Daoy (cell line): ENCODE measurements at places on chromosomes 5 and 9. TPM values are rescaled to one million over a fixed set of nuclear protein-coding genes. Genes with fewer than 3 reads are reported as not detected.

- no peak for DNase-seq
Observed at GRCh38 chr5:6869677-6870076, 156.4 kb downstream of the TENT4A start.

- no peak for DNase-seq
Observed at GRCh38 chr5:79122973-79123372, 11.4 kb downstream of the BHMT start.

GRCh38 chr9:95125652-95126051, 191.9 kb downstream of the FANCC start:
- no peak for DNase-seq

- DNase-seq = peak; percentile 28
Observed at GRCh38 chr5:68424799-68425537, 209.4 kb downstream of the PIK3R1 start.

GRCh38 chr9:4738866-4739586, 2.0 kb downstream of the AK3 start:
- DNase-seq = no peak

The RNF183 gene
- not detected in 2 replicates for total RNA-seq

The LEAP2 gene
- total RNA-seq = 0.17 and 0.68 TPM in 2 replicates

DNA sequence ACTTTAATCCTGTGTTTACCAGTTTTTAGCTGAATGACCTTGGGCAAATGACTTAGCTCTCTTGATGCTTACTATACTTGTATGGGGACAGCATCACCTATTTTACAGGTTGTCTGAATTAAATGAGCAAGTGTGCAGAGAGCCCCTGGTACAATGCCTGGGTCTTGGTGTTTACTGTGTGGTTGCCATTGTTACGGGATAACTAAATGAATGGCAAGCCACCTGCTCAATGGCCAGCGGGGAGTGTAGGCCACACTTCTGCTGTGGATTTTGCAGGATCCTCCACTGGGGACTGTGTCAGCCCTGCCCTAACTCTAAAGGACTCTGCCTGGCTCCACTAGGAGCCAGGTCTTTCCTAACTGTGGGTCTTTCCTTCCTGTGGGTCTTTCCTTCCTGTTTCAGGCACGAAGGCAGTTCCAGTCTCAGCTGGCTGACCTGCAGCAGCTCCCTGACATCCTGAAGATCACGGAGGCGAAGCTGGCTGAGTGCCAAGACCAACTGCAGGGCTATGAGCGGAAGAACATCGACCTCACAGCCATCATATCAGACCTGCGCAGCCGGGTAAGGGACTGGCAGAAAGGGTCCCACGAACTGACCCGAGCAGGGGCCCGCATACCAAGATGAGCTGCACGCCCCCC, 10.3 kb upstream of the GLE1 start:
- no peak for DNase-seq

DNA sequence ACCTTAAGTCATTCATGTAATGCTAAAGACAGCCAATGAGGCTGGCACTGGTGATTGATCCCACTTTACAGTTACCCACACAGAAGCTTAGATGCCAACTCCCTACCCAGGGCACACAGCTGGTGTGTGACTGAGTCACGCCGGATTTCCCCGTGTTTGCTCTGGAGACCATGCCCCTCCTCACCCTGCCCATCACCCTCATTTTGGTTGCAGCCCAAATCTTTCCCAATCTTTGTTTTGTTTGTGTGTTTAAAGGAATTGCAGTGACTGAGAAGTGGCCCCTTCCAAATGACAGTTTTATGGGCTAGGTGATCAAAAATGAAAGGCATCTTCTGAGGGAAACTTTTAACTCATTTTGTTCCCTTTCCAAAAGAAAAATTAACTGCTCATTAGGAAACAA, 10.9 kb downstream of the FBXL7 start:
- DNase-seq = peak; percentile 57

GRCh38 chr5:134020188-134020587, 15.4 kb upstream of the VDAC1 start:
- DNase-seq = no peak

The FRMPD1 gene
- 0.03 and 0.06 TPM in 2 replicates for total RNA-seq

DNA sequence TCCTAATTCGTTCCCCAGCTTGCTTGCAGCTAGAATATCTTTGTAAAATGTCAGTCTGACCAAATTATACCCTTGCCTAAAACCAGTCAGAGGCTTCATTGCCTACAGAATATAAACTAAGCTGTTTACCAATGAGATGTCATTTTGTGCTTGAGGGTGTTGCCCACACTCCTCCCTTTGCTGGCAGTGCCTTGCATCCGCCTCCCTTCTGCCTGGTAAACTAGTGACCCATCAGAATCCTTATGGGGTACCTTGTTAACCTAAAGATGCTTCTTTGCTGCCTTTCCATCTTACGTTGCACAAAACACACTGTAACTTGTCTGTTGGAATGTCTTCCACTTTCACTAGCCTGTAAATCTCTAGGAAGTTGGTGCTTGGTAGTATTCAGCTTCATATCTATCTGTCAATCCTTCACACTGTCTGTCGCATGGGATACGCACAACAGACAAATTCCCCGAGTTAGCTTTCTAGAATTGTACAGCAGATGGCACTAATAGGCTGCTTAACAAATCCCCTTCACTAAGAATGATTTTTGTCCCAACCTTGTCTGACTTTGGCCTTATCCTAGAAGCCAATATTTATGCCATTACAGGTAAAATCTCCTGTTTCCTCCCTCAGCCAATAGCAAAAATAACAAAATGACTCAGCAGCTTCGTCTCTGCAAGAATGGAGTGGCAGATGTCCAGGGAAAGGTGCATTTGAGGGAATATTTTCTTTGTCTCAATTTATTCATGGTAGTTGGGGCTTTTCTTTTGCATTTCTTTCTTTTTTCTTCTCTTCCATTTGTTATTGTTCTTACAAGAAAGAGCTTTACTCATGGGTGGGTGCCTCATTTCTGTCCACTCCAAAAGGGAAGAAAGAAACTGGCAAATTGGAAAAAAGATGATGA, 3.0 kb downstream of the NUDT2 start:
- DNase-seq = peak; percentile 24

GRCh38 chr5:176870110-176870591, 29.0 kb downstream of the HK3 start:
- peak; percentile 78 for DNase-seq

GRCh38 chr9:116320290-116320689, 166.7 kb downstream of the PAPPA start:
- no peak for DNase-seq

- no peak for DNase-seq
Observed at GRCh38 chr9:135869909-135870308, 37.4 kb downstream of the CAMSAP1 start.

DNA sequence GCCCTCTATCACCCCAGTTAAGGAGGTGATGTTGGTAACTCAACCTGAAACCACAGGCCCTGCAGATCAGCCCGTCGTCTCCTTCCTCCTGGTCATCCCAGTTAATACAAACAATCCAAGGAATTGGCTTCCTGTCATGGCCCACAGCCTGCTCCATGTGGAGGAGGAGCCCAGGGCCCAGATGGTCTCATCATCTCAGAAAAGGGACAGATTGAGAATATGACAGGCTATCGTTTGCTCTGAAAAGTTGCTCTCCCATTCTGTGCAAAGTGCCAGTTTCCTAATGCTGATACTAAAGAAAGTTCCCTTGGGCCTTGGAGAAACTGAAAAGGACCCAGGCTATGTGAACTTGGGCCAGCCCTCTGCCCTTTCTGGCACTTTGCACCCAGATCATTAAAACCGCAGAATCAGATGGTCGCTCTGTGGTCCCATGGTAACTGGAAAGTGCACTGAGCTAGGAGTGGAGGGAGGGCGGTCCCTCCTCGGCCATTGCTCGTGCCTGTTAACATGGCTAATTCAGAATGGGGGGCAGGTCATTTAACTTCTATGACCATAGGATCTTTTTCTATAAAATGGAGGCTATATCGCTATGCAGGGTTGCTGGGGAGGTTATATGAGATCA, 675 bp upstream of the SPAAR start:
- no peak for DNase-seq

The PCDHA4 gene
- 1.0 and 3.0 TPM in 2 replicates for total RNA-seq

GRCh38 chr5:61397238-61397637, 65.2 kb downstream of the ZSWIM6 start:
- DNase-seq = peak; percentile 18

GRCh38 chr5:180049185-180049548, 22.4 kb downstream of the RNF130 start:
- no peak for DNase-seq

DNA sequence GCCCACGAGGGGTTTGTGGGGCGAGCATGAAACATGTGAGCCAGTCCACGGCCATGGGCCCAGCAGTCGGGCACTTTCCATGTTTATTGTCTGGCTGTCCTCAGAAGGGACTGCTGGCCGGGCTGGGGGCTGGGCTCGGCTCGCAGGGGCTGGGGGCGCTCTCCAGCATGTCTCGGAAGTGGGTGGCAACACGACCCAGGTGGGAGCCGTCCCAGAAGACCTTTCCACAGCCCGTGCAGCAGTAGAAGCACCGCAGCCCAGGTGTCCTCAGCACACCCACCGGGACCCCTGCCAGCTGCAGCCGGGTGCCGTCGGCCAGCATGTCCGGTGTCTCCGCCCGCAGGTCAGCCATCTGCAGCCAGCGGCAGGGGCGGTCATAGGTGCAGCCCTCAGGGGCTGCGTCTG, 4.8 kb upstream of the NRARP start:
- DNase-seq = no peak

DNA sequence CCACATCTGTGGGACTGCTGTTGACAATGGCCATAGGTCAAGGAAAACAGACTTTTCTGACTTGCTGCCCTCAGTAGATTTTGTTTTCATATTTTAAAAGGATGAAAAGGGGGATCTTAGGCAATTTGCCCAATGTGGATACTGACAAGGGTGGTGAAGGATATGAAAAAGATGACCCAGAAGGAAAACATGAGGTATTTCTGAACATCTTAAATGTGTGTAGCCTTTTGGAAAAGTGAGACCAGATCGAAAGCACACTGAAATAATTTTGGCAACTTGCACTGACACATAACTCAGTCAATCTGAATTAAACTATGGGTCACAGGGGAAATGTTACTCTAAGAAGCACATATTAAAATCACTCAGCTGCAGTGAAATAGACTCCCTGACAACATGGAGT, 1793.0 kb upstream of the ACO1 start:
- DNase-seq = no peak

The PCDHGA9 gene
- 1.2 TPM in 1 of 2 replicates, not detected in the other for total RNA-seq

DNA sequence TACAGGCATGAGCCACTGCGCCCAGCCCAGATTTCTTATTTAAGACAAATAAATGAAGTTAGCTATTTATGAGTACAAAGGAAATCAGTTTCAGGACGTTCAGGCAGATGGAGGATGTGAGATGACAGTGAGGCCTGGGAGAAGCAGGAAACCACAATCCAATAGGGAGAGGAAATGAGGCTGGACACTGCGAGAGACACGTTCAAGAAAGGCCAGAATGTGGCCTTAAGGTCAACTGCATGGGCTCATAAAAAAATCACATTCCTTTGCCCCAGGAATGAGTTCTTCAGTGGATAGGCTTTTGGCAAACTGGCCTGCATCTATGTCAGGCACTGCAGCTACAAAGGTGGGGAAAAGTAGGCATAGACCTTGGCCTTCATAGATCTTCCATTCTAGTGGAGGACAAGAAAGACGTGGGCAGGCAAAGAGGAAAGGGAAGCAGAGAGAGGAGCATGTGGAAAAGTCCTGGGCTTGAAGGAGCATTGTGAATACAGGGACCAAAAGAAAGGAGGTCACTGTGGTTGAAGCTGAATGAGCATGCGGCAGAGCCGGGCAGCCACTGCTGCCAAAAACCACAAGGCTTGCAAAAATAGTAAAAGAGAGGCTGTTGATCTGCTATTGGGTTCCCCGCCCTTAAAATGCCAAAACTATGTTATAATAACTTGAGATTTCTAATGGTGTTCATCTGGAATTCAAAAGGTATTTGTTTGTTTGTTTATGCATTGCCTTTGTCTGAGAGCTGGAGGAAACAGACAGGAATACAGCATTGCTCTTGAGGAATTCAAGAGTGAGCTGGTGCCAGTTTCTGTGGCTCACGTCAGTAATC, 133.0 kb downstream of the GNA14 start:
- DNase-seq = no peak

DNA sequence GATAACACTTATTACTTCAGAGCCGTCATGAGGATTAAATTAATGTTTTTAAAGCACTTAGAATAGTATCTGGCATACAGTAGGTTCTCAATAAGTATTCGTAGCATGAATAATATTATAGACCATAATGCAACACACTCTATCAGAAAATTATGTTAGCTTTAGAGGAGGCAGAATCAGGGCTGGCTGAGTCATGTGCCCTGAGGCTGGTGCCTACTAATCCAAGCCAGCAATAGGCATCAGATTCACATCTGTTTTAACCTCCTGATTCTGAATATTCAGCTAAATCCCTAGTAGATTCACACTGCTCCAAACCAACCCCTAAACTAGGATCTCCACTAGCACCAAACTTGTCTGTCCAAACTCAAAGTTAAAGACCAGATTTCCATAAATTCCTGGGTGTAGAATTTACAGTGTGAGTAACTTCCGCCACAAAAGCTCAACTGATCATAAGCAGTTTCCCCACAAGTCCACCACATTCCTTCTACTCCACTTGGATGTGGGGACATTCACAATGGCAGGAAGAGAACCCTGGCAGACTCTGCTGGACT, 170.0 kb upstream of the DAPK1 start:
- peak; percentile 67 for DNase-seq

- no peak for DNase-seq
Observed at GRCh38 chr9:128073253-128073886, 5.3 kb downstream of the SLC25A25 start.

GRCh38 chr5:104538734-104539133, 976.1 kb upstream of the NUDT12 start:
- no peak for DNase-seq

DNA sequence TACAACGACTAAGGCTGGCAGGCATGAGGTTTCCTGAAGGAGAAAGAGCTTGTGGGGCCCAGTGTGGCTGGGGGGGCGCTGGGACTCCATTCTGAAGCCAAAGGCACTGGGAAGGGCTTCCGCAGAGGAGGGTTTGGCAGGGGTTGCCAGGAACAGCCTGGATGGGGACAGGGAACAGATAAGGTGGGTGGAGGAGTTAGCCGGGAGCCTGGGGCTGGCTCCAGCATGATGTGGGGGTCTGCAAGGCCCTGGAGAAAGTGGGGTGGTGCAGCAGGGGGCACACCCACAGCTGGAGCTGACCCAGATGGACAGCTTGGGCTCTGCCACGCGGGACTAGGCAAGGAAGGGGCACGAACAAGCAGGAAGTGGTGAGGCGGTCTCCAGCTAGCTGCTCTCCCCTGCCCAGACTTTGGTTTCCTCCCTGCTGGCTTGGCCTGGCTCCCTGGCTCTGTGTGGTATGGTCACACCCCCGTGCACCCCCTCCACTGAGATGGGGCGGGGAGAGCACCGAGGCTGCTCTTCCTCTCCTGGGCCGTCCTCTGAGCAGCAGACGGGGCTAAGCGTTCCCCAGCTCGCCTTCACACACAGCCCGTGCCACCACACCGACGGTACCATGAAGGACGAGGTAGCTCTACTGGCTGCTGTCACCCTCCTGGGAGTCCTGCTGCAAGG, at the start of gene LTC4S:
Gene LTC4S (plus strand): TSS at position 519 of the 672 bp plus-strand sequence. CDS start 95 bp downstream, at position 614.
- peak; percentile 89 for DNase-seq

The PAPPA gene
- 8.3 and 9.9 TPM in 2 replicates for total RNA-seq

DNA sequence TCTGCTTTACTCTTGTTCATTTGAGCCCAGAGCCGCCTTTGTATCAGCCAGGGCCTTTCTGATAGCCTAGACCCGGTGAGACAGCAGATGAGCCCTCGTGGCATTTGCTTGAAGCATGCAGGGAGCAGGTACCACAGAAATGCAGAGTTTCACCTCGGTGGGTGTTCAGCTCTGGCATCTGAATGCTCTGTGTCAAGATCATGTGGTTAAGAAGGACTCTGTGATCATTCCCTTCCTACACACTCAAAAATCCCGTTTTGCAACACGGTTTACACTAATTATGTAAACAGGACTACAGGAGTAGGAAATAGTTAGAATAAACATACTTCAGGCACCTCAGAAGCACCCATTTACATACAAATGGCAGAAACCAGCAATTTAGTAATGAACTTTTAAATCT, 67.2 kb downstream of the MVB12B start:
- DNase-seq = no peak

GRCh38 chr5:148005788-148006520, 57.8 kb upstream of the SPINK5 start:
- peak; percentile 46 for DNase-seq
